Muscle of back (tissue), 13 donors: ENCODE measurements at places on chromosomes 2 and 18.
A peak's percentile ranks its signal among the peaks of the same experiment; 100 is the strongest.

DNA sequence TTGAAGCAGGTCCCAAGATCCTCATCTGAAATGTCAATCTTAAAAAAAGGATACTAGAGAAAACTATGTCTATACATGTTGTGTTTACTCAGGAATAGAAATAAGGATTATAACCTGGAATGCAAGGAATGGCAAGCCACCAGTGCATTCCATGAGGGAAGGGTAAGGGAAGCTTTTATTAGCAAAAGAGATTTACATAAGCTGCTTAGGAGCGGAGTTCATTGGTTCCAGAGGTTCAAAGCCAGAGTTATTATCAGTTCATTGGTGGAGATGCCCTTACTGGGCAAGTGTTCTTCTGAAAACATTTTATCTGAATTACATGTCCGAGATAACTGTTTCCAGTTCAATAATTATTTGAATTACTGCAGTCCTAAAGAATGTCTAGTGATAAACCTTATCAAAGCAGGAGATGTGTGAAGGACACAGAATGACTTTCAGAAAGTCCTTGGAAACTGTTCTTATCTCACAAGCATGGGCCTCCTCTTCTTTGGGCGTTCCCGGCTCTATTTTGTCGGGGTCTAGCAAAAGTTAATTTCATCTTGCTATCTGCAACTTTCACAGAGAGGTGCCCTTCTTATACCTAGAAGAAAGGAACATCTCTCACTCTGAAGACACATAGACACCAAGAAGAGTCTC, 23.5 kb downstream of the COMMD1 start:
- no peak for DNase-seq

DNA sequence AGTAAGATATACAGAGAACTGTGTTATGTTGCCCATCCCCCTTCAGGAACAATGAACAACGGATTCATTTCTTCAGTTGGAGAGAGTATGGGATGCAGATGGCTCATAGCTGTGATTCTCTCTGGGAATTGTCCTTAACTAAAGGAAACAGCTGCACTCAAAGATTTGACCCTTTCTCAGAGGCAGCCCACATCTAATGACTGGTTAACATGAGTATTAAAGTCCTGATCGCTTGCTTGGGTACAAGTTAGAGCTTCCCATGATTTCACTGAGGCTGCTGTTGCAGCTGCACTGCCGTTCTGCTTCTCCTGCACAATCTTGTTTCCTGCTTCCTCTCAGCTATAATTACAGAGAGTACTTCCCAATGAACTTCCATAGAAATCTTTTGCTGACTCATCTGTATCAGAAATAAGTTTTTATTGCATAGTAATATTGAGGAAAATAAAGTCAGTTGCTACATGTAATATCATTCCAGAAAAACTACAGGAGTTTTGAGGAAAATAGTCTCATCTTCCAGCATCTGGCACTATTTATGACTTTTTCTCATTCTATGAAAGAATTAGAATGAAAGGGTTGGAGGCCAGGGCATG, 12.8 kb upstream of the SCN9A start:
- DNase-seq, result peak; percentile 21

GRCh38 chr2:53641290-53641689, 126.3 kb upstream of the CHAC2 start:
- no peak for DNase-seq

DNA sequence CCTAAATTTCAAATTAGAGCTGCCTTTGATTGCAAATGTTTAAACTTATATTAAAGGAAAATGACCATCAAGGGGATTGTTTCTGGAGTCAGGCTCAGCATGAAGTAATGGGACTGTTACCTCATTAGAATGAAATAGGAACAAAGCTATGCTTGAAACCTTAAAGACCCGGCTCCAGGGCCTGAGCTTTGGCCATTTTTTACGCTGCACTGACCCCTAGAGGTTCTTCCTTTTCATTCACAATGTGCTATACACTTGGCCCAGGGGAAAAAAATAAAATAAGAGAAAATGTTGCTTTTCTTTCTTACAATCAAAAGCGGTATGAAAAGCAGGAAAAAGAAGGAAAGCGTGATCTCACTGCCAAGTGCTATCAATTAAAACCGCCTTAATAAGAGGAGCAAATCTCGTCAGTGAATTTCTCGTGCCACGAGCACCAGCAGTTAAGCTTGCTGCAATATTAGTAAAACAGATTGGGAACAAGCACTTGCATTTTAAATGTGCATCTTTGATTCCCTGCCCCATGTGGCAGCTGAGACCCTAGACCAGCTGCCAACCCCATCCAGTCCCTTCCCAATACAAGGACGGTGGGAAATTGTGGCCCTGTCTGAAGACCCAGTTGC, 96.6 kb downstream of the MBD2 start:
- DNase-seq, result peak; percentile 47

GRCh38 chr2:3403587-3404334, 24.3 kb downstream of the TRAPPC12 start:
- DNase-seq, result no peak

- DNase-seq, result no peak
Measured at GRCh38 chr2:46525522-46526155, 46.3 kb downstream of the TMEM247 start.

DNA sequence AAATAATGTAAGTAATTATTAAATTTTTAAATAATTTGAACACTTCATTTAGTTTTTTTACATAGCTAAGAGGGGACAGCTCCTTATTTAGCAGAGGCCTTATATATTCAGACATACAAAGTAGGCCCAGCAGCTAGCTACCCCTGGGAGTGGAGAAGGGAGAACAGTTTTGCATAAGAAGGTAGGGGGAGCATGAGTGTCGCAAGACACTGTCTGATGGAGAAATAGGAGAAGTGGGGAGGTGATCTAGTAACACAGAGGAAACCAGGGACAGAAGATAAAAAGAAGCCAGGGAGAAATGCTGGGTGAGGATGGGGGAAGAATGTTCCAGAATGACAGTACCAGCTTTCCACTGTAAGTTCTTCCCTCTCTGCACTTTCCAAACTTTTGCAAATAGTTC, 16.0 kb upstream of the RGPD4 start:
- no peak for DNase-seq

DNA sequence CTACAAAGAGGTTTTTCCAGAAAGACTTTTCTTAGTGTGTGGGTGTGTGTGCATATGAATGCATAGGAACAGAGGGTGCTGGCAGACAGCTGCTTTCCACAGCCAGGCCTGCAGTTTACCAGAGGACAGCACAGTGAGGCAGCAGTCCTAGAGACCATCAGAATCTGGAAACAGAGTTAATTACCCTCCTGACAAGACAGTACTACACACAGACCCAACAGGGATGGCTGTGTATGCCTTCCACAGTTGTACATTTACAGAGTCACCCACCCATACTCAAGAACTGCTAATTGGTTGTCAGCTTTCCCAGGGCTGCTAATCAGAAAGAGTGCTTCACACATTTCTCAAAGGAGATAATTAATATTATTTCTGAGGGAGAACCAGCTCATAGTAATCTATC, 104.7 kb downstream of the FEZ2 start:
- no peak for DNase-seq

- DNase-seq, result no peak
Measured at GRCh38 chr2:239155806-239156480, 244.9 kb downstream of the HDAC4 start.

DNA sequence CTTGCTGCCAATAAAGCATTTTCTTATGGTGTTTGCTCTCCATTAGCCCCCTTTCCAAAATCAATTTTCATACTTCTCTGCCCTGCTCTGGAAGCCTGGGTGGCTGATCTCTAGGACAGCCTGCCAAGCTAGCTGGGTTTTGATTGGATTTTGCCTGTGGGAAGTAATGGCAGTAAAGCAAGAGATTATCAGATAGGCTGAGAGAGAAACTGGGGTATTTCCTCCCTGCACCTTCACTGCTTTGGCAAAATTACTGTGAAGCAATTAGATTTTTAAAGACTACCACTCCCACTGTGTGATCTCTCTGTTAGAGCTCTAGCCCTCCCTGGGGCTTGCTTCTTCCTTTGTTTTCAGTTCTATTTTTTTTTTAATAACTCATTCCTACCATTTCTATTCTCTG, 223.8 kb downstream of the DLGAP1 start:
- no peak for DNase-seq

DNA sequence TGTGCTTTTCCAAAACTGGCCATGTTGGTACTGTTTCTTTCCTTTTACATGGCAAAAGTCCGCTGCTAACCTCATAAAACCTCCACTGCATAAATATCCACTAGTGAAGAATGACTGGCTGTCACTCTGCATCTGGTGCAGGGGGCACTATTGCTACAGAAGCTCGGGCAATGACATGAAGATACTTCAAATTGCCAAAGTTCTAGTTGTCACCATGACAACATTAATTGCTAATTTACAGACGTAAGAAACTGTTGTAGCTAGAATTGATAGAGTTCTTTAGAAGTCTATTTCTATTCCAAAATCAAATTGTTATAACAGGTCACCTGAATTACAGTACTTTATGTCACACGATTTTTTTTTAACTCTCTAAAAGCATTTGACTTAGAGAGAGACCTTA, 845 bp downstream of the CFAP210 start:
- no peak for DNase-seq

DNA sequence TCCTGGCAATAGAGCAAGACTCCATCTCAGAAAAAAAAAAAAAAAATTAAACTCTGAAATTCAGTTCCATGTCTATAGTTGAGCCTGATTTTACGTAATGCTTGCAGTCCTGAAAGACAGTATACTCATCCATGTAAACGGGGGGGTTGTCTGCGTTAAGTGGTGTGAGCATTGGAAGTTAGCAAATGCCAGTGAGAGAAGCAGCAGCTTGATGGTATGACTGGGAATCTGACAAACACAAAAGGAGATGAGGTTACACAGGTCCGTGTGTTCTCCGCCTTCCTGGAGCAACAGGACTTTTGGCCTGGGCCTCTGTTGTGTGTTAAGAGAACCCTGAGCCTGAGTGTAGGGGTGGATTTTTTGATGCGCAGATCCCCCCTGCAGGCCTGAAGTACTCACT, 82.9 kb downstream of the PRKCE start:
- no peak for DNase-seq

DNA sequence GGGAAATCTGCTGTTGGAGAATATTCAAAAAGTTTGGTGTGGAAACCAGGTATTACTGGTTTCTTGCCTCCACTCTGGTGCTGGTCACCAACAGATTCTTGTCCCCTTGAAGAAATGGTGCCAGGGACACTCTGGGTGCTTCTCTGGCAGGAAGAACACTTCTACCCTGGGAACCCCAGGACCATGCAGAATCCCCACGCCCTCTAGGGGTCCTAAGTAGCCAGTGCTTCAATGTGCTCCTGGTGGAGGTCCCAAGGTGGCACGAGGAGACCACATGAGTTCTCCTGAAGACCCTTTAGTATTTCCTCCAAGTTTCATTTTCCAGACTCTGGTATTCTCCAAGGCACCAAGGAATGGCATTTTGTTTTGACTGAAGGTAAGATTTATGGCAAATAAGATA, 380.6 kb downstream of the TSN start:
- no peak for DNase-seq

GRCh38 chr2:240567137-240567871, 980 bp upstream of the RNPEPL1 start:
- DNase-seq, result no peak

DNA sequence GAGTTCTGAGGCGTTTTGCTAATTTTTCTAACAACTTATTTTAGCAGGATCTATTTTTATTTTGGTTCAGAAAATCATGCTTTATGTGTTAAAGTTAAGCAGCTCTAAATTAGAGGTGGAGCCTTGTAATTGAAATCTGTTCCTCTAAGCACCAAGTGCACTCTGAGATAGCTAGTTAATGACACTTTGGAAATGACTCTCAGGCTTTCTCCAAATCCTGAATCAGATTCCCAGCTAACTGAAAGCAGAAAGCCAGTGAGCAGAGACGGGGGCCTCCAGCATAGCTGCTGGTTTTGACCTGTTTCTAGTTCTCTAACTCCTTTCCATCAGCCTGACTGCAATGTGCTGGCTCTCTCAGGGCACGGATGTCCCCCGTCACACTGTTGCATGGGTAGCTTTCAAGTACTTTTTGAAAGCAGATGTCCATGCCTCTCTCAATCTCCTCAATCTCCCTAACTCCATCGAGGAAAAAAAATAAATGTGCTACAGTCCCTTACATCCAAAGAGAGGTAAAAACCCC, 326.5 kb downstream of the SATB2 start:
- DNase-seq, result no peak

- no peak for DNase-seq
Measured at GRCh38 chr2:120432293-120432975, 86.5 kb downstream of the INHBB start.

- DNase-seq, result no peak
Measured at GRCh38 chr2:136093583-136093982, 24.4 kb downstream of the CXCR4 start.

GRCh38 chr2:100184055-100184737, 41.8 kb upstream of the AFF3 start:
- no peak for DNase-seq

DNA sequence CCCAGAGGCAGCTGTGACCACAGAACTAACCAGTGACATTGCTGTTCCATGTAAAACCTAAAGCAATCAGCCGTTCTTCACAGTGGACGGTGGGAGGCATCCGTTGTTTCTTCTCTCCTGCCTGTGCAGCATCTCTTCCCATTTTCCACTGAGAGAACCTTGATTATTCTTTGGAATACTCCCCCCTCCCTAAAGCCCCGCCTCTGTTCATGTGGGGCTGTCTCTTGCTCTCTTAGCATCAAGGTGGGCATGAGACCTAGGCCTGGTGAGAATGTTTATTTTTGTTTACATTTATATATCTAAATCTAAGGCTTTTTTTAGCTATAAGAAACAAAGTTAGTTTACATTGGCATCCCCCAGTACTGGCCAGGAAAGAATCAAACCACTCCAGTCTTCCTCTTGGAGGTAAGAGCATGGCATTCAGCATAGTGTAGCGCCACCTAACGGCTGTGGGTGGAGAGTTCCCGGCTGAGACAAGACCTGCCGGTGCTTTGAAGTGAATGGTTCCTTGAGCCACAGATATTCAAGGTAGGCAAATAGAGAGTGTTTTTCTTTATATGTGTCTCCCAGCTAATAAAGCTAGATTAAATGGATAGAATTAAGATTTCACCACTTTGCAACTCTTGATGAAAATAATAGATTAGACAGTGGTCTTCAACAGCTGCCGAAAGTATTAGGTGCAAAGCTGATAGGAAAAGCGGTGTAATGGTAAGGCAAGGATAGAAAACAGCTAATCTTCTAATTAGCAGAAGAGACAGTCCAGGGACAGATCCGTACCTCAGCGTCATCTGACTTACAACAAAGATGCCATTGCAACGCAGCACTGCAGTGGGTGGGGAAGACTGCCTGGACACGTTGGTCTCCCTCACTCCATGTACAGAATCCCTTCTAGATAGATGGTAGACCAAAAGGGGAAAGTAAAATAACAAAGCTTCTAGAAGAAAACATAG, 219.6 kb upstream of the RAB12 start:
- peak; percentile 48 for DNase-seq

DNA sequence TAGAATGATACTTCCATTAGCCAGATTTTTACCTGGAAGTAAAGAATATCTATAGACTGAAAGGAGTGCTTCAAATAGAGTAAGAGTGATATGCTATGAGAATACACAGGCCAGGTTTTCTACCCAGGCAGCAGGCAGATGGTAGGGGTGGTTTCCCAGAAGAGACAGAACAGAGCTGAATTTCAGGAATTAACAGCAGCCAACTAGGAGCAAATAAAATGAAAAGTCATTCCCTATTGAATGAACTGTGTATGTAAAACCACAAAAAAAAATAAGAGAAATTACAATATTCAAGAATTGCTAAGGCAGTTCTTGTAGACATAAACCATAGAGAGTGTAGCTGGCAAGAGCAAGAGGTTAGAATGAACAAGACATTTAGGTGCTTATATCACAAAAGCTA, 336.8 kb downstream of the KCNJ3 start:
- DNase-seq, result no peak

GRCh38 chr2:62741127-62741526, 35.6 kb downstream of the EHBP1 start:
- DNase-seq, result no peak

- peak; percentile 83 for DNase-seq
Measured at GRCh38 chr2:105744909-105745853, at the start of gene NCK2. Gene NCK2, plus strand, starts transcription at chr2:105744912. Its CDS starts 110,152 bp downstream, at chr2:105855064.

- DNase-seq, result no peak
Measured at GRCh38 chr2:42795841-42796301, 3.5 kb upstream of the HAAO start.
